ENCODE measurements at places on chromosomes 1 and 21.
A peak's percentile ranks its signal among the peaks of the same experiment; 100 is the strongest.

GRCh38 chr1:204837440-204838084, 33.1 kb upstream of the NFASC start:
- no peak for DNase-seq

DNA sequence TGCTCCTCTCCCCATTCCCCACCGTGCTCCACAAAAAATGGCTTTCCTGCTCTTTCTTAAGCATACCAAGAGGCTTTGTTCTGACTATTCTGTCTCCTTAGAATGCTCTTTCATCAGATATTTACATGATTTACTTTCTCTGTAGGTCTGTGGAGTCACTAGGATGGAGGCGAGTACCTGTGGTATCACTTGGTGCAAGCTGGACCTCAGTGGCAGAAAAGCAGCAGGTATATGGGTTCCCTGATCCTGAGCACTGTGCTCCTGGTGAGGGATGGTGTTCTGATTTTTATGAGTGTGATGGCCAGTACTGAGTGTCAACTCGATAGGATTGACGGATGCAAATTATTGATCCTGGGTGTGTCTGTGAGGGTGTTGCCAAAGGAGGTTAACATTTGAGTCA, 10.0 kb downstream of the C1orf87 start:
- DNase-seq = no peak

GRCh38 chr1:192574073-192574472, 1.5 kb upstream of the RGS1 start:
- DNase-seq = no peak

DNA sequence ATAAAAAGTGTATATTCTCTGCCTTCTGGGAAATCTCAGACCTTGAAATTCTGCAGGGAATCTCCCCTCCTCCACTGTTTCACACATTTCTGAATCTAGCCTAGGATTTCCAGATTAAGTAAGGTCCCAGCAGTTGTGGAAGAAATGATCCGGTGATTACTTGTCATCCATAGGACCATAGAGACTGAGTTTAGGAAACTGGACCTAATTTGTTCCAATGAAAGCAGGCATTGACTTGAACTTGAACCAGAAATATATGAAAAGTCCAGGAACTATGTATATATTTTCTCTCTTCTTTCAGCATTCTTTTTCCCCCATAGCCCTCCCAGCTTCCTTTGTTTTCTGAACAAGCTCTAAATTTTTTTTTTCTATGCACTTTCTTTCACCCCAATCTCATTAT, 149.5 kb upstream of the SPAG17 start:
- DNase-seq = no peak

GRCh38 chr1:9860887-9861286, 37.1 kb upstream of the CLSTN1 start:
- DNase-seq = peak; percentile 55

Data from NCI-H1694 treated with DMSO at 0.1 percent for 48 hours (cell line).